ENCODE measurements at places on chromosomes 6 and 20.

DNA sequence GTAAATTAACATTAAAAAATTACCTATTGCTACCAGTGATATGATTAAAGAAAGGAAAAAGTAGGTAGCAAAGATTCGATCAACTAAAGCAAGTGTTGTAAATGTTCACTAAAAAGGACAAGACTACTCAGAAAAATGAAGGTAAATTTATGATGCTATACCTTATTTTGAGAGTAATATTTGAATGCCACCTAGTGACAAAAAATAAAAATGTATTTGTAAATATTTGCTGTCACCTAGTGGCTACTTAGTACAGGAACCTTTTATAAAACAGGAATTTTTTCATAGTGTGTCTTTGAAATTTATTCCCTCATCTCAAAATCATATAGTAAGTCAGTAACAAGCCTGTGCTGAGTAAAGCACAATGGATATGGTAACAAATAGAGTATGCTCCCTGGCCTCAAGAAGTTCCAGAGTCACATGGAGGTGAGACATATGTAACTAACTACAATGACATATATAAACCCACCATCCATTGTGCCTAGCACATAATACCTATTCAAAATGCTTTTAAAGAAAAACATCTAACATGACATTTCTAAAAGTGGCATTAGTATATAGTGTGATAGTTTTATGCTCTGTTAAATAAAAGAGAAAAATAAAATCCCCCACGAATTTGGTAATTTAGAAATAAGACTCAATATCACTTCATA, 193.1 kb upstream of the SIM1 start:
- DNase-seq = no peak

- DNase-seq = no peak
Observed at GRCh38 chr6:85676086-85676729, 33.5 kb upstream of the SYNCRIP start.

DNA sequence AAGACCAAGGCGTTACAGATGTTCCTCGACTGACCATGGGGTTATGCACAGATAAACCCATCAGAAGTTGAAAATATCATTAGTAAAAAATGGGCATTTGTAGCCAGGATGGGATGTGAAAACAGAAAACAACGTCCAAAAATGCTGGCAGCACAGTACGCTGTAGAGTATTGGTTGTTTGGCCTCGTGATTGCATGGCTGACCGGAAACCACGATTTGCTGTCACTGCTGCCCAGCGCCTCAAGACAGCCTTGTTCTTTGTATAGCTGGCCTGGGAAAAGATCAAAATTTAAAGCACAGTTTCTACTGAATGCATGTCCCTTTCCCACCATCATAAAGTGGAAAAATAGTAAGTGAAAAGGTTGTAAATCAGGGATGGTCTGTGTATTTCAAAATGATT, 41.9 kb downstream of the MTHFD1L start:
- no peak for DNase-seq

- DNase-seq = no peak
Observed at GRCh38 chr6:151443911-151444621, 7.9 kb downstream of the RMND1 start.

- DNase-seq = no peak
Observed at GRCh38 chr6:69771158-69771906, 25.5 kb downstream of the LMBRD1 start.

DNA sequence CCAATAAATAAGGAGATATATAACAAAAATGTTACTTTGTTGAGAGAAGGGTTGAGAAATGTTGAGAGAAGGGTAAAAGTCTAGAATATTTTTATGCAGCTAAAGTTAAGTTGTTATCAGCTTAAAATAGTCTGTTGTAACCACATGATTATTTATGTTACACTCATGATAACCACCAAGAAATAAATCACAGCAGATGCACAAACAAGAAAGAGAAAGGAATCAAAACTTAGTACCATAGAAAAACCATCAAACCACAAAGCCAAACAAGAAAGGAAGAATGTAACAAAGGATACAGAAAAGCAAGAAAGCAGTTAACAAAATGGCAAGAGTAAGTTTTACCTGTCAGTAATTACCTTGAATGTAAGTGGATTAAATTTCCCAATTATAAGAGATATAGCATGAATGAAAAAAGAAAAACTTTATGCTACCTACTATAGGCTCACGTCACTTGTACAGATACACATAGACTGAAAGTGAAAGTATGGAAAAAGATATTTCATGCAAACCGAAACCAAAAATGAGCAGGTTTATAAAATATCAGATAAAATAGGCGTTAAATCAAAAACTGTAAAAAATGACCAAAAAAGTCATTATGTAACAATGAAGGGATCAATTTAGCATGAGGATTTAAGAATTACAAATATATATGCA, 93.6 kb downstream of the STXBP5 start:
- DNase-seq = no peak

GRCh38 chr6:71395731-71396409, 107.3 kb downstream of the OGFRL1 start:
- DNase-seq = no peak

GRCh38 chr20:53370345-53370961, 223.2 kb downstream of the ZNF217 start:
- no peak for DNase-seq

DNA sequence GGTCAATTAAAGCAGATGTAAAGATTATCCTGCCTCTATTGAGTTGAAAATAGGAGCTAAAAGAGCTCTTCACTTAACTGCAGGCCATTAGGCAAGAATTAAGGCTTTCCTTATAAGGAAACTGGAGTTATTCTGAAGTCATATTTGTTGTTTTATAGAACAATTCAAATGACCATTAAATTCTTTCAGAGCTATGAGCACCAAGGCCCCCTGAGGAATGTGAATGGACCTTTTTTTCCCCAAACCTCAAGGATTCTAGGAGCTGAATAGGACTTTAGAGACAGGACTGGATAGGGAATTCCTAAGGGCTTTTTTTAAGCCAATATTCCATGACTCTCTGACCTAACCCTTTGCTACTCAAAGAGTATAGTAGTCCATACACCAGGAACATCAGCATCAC, 565.7 kb upstream of the BTBD3 start:
- no peak for DNase-seq

DNA sequence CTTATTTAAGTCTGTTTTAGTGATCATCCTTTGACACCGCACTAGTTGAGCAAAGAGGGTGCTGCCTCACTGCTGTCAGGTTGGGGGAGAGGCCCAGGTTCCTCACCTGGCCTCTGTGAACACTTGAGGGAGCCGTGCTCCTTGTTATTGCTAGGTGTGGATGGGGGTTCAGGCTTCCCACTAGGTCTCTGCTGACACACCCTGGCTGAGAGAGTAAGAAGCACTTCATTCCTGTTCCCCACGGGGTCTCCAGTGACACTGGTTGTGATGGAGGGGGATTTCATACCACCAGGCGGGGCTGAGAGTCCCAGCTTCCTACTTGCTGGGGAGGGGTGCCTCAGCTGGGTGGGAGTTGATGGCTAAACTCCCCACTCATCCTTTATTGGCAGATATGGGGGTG, 11.1 kb upstream of the NOTCH4 start:
- DNase-seq = no peak

GRCh38 chr20:21399005-21399475, 1.7 kb upstream of the NKX2-4 start:
- no peak for DNase-seq

- DNase-seq = no peak
Observed at GRCh38 chr6:12947151-12947871, 230.7 kb downstream of the PHACTR1 start.

DNA sequence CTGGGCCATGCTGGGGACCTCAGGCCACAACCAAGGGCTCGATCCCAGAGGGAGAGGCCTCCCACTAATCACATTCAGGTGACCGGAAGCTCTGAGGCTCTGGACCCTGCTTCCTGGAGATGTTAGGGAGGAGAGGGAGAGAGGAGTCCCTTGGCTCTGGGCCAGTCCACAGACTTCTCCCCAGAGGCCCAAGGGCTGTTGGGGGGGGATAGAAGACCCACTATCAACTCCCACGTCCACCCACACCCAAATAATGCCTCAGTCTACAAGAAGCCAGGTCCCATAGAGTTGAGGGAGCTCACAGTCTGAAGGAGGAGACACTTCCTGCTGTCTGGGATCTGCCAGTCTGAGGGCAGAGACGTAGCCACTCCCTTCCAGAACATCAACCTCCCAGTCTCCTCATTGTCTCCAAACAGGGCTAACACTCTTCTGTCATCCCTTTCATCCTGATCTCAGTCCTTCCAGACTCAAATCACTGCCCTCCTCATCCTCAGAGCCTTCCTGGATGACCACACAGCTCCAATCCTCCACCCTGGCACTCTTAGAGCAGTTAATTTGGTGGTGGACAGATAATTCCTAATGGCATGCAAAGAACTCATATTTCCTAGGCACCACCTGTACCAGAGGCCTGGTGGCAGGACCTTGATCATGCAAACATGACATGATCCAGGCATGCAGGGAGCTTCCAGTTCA, 69.9 kb downstream of the MRPL14 start:
- DNase-seq = no peak

- peak; percentile 7 for DNase-seq
Observed at GRCh38 chr6:4774715-4775493, 1.3 kb upstream of the CDYL start.

DNA sequence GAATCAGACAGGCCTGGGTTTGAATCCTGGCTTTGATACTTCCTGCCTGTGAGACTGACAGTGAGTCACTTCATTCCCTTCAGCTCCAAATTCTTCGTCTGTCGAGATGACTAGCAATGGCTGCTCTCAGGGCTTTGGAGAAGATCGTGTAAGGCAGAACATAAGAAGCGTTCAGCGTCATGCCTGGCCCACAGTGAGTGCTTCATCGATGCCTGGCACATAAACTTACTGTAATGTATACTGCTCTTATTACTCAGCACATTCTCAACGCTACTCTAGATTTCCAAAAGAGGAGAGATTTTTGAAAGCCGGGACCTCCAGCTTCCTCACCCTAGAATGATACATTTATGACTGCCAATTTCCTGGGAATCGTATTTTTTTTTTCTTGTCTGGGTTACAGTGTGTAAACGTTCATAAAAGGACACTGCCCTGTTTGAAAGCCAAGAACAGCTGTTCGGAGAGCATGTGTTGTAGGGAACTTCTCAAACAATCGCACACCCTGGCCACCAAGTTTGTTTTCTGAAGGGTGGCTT, 16.2 kb upstream of the BCAS1 start:
- DNase-seq = no peak

DNA sequence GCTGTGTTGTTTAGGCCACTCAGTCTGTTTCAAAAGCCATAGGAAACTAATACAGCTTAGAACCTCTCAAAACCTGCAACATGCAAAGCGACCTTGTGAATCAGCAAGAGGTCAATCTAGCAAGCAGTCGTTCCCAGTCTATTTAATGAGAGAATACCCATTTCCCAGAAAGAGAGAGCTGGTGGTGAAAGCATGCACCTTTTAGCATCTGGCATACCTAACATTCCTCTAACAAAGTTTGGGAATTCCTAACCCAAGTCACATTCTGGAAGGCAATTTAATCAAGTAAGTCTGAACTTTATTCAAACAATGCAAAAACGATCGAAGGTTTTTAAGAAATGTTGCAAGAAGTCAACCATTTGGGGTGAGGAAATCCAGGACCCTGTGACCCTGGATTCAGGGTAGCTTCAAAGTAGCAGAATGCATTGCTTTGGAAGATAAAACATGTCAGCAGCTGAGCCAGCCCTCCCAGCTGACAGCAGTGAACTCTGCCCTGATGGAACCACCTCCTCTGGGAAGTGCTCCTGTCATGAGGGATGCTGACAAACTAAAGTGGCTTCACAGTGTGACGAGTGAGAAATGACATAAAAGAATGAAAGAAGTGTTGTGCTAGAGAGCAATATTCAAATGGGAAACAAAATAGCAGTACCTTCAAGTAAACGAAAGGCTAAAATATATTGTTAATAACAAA, 104.8 kb downstream of the GMDS start:
- DNase-seq = no peak

- no peak for DNase-seq
Observed at GRCh38 chr6:41186031-41186562, 14.9 kb downstream of the TREML2 start.

- DNase-seq = no peak
Observed at GRCh38 chr20:428658-429200, 20.6 kb downstream of the RBCK1 start.

DNA sequence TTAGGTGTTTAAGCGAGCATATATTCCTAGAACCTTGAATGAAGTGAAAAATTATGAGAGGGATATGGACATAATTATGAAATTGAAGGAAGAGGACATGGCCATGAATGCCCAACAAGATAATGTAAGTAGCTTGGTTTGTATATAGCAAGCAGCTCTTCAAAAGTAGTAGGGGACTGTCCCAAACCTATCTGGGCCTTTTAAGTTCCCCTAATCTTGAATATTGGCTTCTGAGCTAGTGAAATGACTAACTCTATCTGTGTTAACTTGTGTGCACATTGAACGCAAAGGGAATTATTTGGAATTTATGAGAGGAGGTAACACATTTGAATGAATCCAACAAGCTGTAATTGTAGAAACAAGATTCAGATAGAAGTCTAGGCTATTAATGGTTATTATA, 21.7 kb downstream of the RIOK1 start:
- no peak for DNase-seq

DNA sequence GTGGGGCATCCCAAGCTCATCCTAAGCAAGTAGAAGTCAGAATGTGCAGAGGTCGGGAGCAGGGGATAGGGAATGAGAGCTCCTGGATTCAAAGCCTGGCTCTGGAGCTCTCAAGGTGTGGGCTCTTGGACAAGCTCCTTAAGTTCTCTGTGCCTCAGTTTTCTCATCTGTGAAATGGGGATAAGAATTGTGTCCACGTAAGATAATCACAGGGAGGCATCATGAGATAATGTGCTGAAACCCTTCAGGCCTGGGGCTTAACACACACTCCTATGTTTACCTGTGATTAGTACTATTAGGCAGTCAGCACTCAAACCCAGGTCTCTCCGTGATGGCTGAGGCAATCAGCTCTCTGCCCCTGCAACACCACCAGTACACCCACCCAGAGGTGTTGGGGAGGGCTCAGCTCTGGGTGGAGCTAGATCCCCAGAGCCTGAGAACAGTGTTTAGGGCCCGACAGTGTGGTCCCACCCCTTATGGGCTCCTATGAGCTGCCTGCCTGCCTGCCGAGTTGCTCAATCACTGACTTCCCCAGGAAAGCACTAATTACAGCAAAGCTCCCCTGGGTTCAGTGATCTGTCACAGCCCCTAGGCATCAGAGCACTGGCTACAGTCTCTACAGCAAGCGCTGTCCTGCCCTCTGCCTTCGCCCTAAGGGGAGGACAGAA, 6.3 kb upstream of the SIRPA start:
- no peak for DNase-seq
